Stimulated activated CD8-positive, alpha-beta memory T cell treated with anti-CD3 and anti-CD28 coated beads, Interleukin-15, amount 100 ng/mL, for 24 hours (primary cell): ENCODE measurements at places on chromosomes 11 and 22.

GRCh38 chr22:47091921-47092700 lies 329.7 kb downstream of the TBC1D22A start:
- no peak for DNase-seq

- DNase-seq, result no peak
These were observed 10.8 kb upstream of the CALCB start for GRCh38 chr11:15062599-15062998.

GRCh38 chr22:32204040-32204855 lies 625 bp downstream of the RFPL2 start:
- DNase-seq, result no peak

GRCh38 chr22:37242395-37242918 lies 1.6 kb downstream of the RAC2 start:
- no peak for DNase-seq

GRCh38 chr11:76690736-76691135 lies 20.2 kb upstream of the LRRC32 start:
- no peak for DNase-seq

DNA sequence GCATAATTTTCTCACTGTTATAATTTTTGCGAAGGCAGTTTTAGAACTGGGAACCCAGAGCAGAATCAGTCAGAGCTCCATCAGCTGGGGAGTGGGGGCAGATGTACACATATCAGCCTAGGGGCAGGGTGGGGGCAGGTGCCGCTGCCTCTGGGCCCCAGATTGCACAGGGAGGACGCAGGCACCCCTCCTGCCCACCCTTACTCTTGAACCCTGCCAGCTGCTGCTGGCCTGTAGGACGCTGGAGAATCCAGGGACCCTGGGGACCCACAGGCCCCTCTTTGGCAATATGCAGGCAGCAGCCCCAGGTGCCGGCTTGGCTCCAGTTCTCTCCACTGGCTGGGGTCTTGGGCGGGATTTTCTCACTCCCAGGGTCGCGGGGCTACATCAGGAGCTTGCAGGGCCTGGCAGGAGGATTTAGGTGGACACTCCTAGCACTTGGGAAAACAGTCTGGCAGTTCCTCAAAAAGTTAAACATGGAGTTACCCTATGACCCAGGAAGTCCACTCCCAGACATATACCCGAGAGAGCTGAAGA lies 8.8 kb upstream of the CAPN5 start:
- DNase-seq, result no peak

GRCh38 chr11:111021131-111021530 lies 224.4 kb upstream of the POU2AF2 start:
- DNase-seq, result no peak

GRCh38 chr11:33389635-33390034 lies 132.5 kb downstream of the HIPK3 start:
- DNase-seq, result no peak

- DNase-seq, result no peak
These were observed 98.7 kb downstream of the MORC2 start for GRCh38 chr22:30869667-30870395.

DNA sequence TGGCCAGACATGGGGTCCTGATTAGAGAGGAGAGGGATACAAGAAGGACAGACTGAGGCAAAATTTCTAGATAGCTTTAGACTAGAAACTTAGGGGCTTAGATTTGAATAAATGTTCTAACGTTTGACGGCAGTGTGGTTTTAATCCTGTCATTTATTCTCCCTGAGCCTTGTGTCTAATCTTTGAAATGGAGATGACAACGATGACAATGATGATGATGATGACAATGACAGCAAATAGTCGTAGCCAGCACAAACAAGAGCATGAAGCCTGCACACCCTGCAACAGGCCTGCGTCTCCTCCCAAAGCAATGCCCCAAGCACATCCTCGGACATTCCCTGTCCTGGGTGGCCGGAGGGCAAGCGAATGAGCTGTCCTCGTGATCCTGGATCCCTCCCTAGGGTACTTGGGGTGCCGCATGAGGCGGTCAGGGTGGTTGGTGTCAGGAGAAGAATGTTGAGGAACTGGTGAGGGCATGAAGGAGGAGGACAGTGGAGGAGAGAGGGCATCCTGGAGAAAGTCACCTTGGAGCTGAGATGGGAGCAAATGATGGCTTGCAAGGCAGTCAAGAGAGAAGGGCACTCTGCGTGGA lies 502.1 kb upstream of the B3GAT1 start:
- no peak for DNase-seq

GRCh38 chr22:28137036-28137435 lies 218.0 kb upstream of the PITPNB start:
- DNase-seq, result no peak

DNA sequence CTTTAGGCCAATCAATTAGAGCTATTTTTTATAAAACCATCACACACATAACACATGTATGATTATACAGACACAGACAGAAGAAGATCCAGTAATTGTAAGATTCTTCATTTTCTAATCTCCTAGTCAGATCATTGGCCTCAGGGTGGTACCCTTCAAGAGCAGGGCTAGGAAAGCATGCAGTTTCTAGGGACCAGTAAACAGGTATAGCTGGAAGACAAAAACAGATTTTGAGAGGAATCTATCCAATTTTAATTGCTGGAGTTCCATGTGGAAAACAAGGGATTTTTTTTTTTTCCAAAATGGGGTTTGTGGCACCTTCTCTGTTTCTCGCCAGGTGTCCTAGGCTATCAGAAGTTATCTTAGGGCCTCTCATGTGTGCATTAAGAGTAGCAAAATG lies 29.6 kb downstream of the METTL15 start:
- no peak for DNase-seq
